ENCODE measurements at places on chromosomes 4 and X. TPM values are rescaled to one million over a fixed set of nuclear protein-coding genes. Genes with fewer than 3 reads are reported as not detected.

SOD3 gene
- total RNA-seq, result not detected

PCSK1N gene
- total RNA-seq, result 7.1 TPM

SPATA4 gene
- total RNA-seq, result 0.08 TPM

TENM3 gene
- 16.1 TPM for total RNA-seq

GPR143 gene
- 0.08 TPM for total RNA-seq

PAPSS1 gene
- total RNA-seq, result 55.7 TPM

GPC4 gene
- total RNA-seq, result 2.0 TPM

PFKFB1 gene
- total RNA-seq, result not detected

FAT1 gene
- total RNA-seq, result 265 TPM

XAGE2 gene
- not detected for total RNA-seq

APOO gene
- total RNA-seq, result 36.0 TPM

SPIN4 gene
- 5.7 TPM for total RNA-seq

MSMO1 gene
- 445 TPM for total RNA-seq

CCNB3 gene
- total RNA-seq, result 0.11 TPM

SLITRK4 gene
- not detected for total RNA-seq

NSUN7 gene
- 0.34 TPM for total RNA-seq

ADH1B gene
- not detected for total RNA-seq

CWH43 gene
- 14.8 TPM for total RNA-seq
